Esophagus mucosa (tissue), 1 donor: ENCODE measurements at places on chromosomes 2 and 18. TPM values are rescaled to one million over a fixed set of nuclear protein-coding genes. Genes with fewer than 3 reads are reported as not detected.

The HNMT gene
- 2.5 TPM for total RNA-seq

GRCh38 chr2:99461828-99462483 lies 27.9 kb downstream of the REV1 start:
- ATAC-seq = no peak

DNA sequence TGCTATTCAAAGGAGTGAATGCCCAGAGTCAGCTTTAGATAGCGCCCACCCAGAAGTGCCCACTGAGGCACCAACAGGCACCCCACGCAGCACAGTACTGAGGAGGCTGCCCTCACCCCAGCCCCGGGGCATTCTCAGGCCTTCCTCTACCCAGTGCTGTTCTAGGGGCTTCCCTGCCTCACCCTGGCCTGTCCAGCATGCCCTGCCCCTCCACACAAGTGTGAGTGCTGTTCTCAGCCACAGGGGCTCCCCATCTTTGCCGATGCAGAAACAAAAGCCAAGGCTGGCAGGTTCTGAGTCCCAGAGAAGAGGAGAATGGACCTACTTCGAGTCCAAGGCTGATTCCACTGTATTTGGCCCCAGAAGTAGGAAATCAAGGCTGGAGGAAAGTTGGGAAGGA lies 15.8 kb downstream of the BIN1 start:
- no peak for ATAC-seq

GRCh38 chr18:73316513-73316912 lies 448.7 kb upstream of the NETO1 start:
- ATAC-seq = no peak

GRCh38 chr2:204763974-204764703 lies 218.9 kb downstream of the PARD3B start:
- no peak for ATAC-seq

GRCh38 chr2:169637620-169638019 lies 53.5 kb downstream of the PPIG start:
- ATAC-seq = no peak

- no peak for ATAC-seq
Measured at GRCh38 chr18:172361-172760, 14.0 kb downstream of the USP14 start.

- ATAC-seq = peak; percentile 76
Measured at GRCh38 chr2:27954771-27955383, 64.3 kb downstream of the BABAM2 start.

The IL36G gene
- 27.4 TPM for total RNA-seq

- no peak for ATAC-seq
Measured at GRCh38 chr2:174683392-174683759, 80.9 kb downstream of the CHRNA1 start.

DNA sequence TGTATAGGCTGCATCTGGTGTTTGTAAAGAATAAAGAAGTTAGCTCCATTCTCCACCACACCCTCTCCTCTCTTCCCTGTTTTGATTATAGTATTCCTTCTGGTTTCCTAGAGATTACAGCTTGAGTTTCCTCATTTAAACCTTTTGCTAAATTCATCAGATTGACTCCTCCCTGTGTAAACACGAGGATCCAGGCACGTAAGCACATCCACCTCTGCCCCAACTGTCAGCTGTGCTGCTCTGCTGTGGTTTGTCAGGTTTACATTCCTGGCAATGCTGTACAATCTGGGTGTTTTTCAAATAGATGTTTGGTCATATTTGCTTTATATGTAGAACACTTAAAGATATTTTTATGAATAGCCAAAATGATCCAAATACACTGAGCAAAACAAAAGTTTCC lies 302.8 kb downstream of the PTGR3 start:
- ATAC-seq = peak; percentile 81

The MATN3 gene
- total RNA-seq = 0.56 TPM

The TBC1D8 gene
- total RNA-seq = 17.8 TPM

DNA sequence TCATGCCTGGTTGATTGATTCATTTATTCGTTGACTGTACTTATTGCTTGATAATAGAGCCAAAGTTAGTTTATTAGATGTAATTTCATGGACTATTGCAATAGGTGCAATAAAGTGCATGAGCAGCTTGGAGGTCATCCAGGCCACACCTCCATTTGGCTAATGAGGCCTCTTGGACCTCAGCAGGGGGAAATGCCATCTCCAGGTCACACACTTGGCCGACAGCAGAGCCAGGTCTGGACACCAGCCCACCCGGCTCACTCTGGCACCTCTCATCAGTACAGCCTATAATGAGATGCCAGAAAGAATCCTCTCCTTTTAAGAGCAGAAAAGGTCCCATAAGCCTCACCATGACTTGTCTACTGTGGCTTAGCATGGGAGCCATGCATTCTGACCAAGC lies 71.2 kb upstream of the AFF3 start:
- ATAC-seq = no peak

The MARCO gene
- 0.80 TPM for total RNA-seq

DNA sequence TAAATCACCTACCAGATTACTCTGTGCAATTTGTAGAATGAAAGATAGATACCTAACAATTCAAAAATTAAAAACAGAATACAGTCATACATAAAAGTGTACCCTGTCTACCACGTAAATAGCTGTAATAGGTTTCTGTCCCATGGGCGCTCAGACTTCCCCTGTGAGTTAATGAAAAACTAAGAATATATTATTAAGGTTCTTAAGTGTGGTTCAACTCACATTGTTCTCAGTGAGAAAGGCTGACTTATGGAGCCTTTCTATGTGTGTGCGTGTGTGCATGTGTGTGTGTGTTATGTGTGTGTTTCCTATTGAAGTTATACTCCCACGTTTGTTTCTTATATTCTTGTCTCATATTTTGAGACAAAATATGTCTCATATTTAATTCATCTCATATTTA lies 114.6 kb upstream of the CD302 start:
- ATAC-seq = no peak

DNA sequence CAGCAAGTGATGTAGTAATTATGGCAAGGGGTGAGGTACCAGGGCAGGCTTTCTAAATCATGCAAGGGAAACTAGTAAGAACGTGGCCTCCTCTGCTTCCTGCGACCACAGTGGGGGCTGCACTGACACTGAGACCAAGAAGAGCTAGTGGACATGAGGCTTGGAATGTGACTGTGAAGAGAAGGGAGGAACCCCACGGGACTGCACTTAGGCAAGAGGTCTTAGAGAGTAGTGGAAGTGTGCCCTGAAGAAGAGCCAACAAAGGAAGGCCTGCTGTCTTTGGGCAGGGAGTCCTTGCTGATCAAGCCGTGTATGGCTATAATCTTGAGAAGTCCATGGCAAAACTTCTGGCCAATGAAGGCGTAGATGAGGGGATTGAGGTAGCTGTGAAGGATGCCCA lies 8.9 kb upstream of the RUFY4 start:
- no peak for ATAC-seq

GRCh38 chr2:132975193-132976105 lies 305.4 kb upstream of the LYPD1 start:
- no peak for ATAC-seq

GRCh38 chr2:48883661-48884060 lies 128.1 kb upstream of the LHCGR start:
- no peak for ATAC-seq

GRCh38 chr2:203681978-203682377 lies 24.5 kb upstream of the CD28 start:
- ATAC-seq = peak; percentile 52

The GKN2 gene
- total RNA-seq = not detected

DNA sequence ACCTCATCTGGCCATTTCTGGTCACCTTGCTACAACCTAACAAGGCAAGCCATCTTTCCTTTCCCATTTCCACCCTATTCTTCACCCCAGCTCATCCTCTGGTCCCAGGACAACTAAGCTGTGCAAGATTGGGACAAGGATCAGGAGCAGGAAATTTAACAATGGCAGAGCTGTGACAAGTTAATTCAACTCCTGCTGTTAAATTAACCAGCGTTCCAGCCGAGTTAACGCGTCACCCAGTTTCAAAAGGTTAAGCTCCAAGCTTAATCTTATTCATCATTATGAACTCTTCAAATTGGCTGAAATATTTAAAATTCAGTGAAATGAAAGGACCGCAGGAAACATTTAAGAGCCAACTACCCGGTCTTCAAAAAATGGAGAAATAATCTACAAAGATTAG lies 231.9 kb downstream of the GRB14 start:
- no peak for ATAC-seq

The PKDCC gene
- total RNA-seq = 1.8 TPM

DNA sequence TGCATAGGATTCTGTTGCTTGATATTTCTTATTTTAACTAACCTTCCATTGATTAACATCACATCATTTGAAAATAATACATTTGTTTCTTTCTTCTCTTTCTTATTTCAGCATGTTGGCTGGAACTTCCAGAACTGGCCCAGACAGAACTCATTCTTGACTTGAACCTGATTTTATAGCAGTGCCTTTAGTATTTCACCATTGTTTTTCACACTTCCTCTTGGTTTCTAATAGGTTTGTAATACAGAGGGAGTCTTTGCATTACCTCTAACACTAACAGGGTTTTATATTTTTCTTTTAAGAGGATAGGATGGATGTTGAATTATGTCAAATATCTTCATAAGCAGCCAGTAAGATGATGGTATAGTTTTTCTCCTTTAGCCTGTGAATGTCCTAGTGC lies 39.2 kb downstream of the SEMA4F start:
- no peak for ATAC-seq

DNA sequence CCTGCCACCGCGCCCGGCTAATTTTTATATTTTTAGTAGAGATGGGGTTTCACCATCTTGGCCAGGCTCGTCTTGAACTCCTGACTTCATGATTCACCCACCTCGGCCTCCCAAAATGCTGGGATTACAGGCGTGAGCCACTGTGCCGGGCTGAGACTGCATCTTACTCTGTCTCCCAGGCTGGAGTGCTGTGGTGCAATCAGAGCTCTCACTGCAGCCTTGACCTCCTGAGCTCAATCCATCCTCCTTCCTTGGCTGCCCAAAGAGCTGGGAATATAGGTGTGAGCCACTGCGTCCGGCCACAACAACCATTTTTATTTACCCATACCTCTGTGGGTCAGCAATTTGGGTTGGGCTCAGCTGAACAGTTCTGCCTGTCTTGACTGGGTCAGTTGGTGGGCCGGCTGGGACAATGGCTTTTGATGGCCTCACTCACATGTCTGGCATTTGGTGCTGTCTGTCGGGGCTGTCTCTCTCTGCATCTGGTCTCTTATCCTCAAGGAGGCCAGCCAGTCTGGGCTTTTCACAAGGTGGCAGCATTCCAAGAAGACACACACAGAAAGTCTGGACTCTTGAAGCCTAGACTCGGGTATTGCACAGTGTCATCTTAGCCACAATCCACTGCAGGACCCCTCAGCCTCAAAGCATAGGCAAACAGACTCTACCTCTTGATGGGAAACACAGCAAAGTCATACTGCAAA lies 116.8 kb upstream of the GATA6 start:
- ATAC-seq = no peak

The PSTPIP2 gene
- total RNA-seq = 4.7 TPM

DNA sequence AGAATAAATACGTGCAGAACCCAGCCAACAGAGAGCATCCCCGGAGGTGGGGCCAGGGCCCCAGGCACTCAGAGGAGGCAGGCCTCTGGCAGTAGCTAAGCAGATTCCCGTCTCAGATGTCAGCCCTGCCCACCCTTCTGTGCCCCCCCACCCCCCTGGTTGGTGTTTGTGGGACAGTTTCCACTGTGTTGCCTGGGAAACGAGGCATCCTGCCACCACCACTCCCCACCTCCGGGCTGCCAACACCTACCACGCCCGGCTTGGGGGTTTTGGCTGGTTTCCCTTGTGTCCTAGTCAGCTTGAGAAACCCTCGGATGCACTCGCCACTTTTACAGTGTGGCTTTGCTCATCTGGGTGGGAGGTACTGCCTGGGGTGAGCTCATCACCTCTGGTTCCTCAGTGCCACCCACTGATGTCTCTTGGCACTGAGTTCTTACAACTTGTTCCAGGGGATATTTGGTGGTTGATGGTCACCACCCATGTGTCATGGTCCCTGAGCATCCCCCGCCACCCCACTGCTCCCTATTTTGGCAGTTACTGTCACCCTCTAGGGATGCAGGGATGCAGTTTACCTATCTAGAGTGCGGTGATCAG lies 72.4 kb upstream of the YWHAQ start:
- peak; percentile 48 for ATAC-seq

The ACMSD gene
- not detected for total RNA-seq

DNA sequence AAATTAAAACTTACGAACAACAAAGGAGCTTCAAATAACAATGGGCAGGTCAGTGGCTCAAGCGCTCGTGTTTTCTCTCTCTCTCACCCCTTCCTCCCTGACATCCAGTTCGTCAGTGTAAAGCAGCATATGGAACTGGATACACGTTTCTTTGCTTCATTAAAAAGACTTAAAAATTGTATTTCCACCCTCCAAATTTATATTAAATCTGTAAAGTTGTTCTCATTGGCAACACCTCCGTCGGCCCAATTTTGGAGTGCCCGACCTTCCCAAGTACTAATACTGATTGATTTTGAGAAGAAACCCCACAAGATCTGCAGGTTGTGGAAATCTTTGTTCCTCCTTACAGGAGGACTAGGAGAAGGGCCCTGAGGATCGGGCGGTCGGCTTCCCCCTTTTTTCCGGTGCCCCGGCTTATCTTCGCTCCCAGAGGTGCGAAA lies 2.2 kb downstream of the TBR1 start:
- ATAC-seq = no peak

- no peak for ATAC-seq
Measured at GRCh38 chr2:71505086-71505769, 51.9 kb downstream of the DYSF start.
